Epithelial cell of umbilical artery (primary cell): ENCODE measurements at places on chromosomes 16 and 17. TPM values are rescaled to one million over a fixed set of nuclear protein-coding genes. Genes with fewer than 3 reads are reported as not detected.

Gene PSMD12
- 29.9 and 44.4 TPM in 2 replicates for total RNA-seq

Gene RHOT2
- 32.1 and 35.7 TPM in 2 replicates for total RNA-seq

Gene PRR35
- total RNA-seq, result under 0.01 TPM in 1 of 2 replicates, not detected in the other

Gene NPIPA8
- total RNA-seq, result not detected in 2 replicates

Gene PITPNM3
- total RNA-seq, result 0.15 and 0.32 TPM in 2 replicates

Gene LGALS9B
- not detected in 2 replicates for total RNA-seq

Gene LITAFD
- total RNA-seq, result not detected in 2 replicates

Gene DNAI2
- not detected in 2 replicates for total RNA-seq

Gene TP53TG3F
- not detected in 2 replicates for total RNA-seq

Gene MYH8
- not detected in 2 replicates for total RNA-seq

Gene CCL14
- total RNA-seq, result 0.91 and 2.3 TPM in 2 replicates

Gene GUCY2D
- not detected in 2 replicates for total RNA-seq
